ENCODE measurements at places on chromosomes 16 and 17. TPM values are rescaled to one million over a fixed set of nuclear protein-coding genes. Genes with fewer than 3 reads are reported as not detected.

- no peak for DNase-seq
Observed at GRCh38 chr16:668519-669171, 713 bp downstream of the RHOT2 start.

Gene BIRC5
- total RNA-seq, result 1.3 TPM

Gene UNC45B
- total RNA-seq, result 0.13 TPM

GRCh38 chr17:31535581-31535981, 144.1 kb downstream of the RAB11FIP4 start:
- peak; percentile 25 for DNase-seq
